ENCODE measurements at places on chromosomes 7 and 10.

DNA sequence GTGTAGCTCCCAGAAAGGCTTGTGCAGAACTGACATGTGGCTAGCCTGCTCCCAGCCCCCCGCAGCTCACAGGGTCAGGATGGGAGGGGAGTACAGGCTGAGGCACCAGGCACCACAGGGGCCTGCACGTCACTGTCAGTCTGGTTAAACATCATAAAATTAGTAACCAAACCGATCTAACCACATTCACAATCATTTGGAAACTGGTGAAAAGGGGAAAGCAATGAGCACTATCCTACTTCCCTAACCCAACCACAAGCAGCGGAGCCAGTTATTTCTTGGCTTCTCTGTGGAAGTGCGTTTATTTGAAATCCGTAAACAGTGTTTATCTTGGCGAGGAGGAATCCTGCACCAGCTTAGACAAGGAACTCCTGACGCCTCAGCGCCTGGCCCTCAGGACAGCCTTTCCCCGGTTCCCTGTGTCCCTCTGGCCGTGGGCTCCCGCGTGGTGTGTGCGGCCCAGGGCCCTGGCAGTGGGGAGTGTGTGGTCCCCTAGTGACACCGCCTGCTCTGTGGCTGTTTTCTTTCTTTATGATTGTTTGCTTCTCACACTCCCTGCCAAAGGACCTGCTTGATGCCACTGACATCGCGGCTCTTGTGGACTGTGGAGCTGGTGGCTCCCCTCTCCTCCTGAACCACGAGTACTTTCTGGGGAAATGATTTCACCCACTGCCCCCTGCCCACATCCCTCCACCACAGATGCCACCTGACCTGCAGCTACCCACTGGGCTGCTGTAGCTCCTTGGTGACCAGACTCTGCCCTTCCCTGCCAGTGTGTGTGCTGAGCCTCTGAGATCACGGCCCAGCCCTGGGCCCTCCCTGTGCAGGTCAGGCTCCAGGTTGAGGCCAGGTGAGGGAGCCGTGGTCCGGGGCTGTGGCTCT lies 38.0 kb downstream of the INPP5A start:
- no peak for DNase-seq

GRCh38 chr7:145511004-145511403 lies 605.6 kb upstream of the CNTNAP2 start:
- DNase-seq = no peak

DNA sequence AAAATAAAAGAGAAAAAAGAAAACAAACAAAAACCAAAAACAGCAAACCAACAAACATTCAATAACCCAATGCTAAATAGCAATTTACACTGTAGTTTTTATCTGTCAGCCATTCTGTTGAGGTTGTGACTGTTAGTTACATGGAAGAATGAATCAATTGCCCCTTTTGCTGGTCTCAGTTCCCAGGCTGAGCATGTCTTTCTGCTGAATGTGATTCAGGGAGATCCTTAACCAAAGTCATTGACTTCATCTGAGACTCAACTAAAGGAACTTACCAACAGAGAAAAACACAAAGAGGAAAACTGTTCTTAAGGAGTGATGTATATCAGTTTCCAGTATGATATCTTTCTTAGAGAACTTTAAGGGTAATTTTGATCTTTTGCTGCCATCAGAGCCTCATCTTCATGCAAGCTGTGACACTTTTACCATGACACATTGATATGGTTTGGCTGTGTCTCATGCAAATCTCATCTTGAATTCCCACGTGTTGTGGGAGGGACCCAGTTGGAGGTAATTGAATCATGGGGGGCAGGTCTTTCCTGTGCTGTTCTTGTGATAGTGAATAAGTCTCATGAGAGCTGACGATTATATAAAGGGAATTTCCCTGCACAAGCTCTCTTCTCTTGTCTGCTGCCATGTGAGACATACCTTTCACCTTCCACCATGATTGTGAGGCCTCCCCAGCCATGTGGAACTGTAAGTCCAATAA lies 469.8 kb downstream of the KIF20B start:
- DNase-seq = no peak

GRCh38 chr10:32489158-32489557 lies 43.2 kb downstream of the CCDC7 start:
- no peak for DNase-seq

- DNase-seq = no peak
Observed at GRCh38 chr10:89283936-89284475, 17.8 kb upstream of the IFIT2 start.

- DNase-seq = no peak
Observed at GRCh38 chr10:88991899-88992320, 1.3 kb downstream of the FAS start.

DNA sequence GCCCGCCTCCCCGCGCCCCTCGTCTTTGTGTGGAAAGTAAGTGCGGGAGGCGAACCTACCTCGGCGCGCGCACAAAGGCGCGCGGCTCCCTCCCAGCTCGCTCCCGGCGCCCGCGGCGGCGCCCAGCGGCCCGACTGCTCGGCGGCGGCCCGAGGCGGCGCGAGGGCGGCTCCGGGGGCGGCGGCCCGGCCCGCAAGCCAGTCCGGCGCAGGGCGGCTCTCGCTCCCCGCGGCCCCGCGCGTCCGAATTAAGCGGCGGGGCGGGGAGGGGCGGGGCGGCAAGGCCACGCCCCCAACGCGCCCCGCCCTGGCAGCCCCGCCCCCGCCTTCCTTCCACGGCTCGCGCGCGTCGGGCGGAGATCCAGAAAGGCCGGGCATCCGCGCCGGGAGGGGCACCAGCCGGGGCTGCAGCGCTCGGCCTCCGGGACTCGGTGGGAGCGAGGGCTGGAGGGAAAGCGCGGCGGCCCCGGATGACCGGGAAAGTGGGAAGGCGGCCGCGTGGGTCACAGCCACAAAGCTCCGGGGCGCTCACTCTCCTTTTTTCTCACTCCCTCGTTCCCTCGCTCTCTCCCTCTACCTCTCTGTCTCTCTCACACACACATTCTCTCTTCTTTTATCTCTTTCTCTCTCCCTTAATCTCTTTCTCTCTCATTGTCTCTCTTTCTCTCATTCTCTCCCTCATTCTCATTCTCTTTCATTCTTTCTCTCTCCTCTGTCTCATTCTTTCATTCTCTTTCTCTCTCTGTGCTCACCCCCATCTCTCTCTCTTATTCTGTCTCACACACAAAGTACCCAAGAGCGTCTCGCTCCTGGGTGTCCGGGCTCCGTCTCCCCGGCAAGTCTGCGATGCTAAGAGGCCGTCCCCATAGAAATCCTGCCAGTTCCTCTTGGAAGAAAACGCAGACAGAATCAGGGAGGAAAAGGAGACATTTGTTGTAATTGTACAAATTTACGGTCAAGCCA lies 170.2 kb downstream of the FAM107B start:
- DNase-seq = peak; percentile 55

DNA sequence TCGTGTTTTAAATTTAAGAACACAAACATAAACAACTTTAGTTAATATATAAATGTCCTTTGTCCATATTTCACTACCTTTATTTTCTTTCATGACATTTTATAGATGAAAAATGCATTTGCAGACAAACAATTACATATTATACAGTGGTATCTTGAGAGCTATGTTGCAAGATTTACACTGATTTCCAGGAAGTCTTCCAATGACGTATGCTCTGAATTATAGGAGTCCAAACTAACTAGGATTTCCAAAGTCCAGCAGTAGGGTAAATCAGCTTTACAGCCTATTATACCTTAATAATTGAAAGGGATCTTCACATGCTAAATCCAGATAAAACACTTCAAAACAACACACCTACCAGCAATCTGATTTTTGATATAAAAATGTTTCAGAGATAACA lies 69.4 kb downstream of the HYCC1 start:
- DNase-seq = no peak

- no peak for DNase-seq
Observed at GRCh38 chr10:48400129-48400849, 93.8 kb downstream of the MAPK8 start.

DNA sequence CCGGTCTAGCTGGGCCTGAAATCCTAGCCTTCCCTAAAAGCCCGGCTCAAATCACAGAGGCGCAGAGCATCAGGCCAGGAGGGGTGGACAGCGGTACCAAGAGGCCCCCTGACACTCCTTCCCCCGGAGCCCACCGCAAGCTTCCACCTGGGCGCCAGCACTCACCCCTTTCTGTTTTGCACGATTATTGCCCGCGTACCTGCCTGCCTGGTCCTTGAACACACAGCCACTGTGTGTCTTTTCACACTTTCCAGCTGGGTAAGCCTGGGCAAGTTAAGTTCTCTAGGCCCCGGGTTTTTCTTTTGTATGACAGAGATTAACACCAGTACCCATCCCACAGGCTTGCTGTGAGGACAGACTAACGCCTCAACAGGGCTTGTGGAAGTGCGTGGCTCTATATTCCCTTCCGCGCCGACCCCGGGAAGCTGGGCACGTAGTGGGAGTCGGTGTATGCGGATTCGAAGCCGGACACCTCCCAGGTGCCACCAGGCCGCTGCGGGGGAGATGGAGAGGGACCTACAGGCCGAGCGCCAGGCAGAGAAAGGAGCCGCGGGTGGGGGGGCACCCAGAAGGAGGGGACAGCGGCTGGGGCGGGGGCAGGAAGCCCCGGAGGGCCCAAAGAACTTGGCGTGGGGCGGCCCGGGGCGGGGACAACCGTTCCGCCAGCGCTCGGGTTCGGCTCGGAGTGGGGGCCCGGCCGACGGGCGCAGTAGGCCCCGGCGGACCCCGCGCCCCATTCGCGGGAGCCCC lies 792 bp downstream of the ZNF746 start:
- peak; percentile 36 for DNase-seq
